ENCODE measurements at places on chromosomes 5 and 9.

DNA sequence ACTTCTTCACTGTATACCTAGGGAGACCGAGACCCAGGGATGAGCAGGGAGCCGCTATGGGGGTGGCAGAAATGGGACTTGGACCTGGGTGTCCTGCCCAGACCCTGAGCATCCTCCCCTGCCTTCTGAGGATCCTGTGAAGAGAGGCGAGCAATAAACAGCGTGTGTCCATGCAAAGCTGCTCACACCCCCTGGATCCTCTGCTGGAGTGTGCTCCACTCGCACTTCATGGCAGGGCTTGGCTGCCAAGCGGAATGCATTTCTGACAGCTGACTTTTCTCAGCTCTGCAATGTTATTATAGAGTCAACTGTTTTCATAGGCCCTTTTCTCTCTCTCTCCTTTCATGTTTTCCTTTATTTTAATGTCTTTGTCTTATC, 31.0 kb upstream of the ALDH1B1 start:
- no peak for DNase-seq

DNA sequence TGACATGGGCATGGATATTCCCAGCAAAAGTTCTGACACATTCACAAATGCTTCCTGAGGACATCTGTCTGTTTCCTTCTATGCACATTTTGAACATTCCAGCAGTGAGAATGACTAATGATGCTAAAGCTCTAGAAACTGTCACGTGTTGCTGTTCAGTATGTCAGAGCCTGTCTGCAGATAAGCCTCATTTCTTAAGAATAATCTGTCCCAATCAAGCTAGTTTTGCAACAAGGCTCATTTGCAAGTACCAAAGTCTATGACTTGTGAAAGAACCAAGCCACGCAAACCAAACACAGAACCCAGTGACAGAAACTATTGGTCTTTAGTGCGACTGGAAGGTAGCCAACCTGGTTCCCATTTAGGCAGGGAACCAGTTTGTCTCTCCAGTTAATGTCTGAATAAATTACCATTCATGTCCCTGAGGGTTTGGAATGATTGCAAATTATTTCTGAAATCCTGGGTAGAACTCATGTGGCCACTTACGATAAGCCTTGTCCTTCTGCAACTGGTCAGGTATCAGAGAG, 178.5 kb downstream of the C9orf152 start:
- DNase-seq, result no peak

GRCh38 chr9:105295986-105296385, 51.5 kb downstream of the SLC44A1 start:
- DNase-seq, result no peak

DNA sequence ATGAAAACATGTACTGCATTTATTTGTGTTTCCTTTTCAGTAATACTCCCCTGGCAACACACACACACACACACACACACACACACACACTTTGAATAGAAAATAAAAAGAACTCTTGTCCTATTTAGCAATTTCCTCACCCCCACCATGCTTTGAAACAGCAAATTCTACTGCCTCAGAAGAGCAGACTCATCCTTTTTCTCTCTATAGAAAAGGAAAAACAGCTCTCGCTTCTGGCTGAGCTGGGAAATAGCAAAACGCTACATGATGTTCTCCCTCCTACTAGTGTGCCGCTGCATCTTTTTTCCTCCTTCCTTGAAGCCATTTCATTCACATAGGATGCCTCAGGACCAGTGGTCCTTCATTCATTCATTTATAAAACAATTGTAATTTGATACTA, 453.6 kb downstream of the CSNK1G3 start:
- DNase-seq, result no peak

DNA sequence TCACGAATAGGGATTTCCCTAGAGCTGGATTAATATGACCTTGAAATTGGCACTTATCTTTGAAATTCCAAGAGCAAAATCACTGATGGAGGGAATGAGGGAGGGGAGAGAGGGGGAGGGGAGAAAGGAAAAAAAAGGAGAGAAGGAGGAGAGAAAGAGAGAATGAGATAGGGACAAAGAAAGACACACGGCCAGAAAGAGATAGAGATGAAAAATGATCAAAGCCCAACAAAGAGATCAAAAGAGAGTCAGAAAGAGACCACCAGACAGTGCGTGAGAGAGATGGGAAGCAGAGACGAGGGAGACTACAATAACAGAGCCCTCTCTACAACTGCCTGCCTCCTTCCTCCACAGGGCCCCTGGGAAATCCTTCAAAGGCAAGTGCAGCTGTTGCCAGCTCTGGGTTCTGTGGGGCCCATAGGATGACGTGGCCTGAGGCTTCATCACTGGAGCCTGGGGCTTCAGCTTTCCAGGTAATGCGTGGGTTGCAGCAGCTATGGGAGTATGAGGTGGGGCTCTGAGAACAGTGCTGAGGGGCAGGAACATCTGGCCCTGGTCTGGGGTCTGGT, 58.3 kb upstream of the SHB start:
- DNase-seq, result no peak

- DNase-seq, result no peak
These were observed 3.8 kb downstream of the SMARCA2 start for GRCh38 chr9:2018764-2019558.

GRCh38 chr5:106392766-106393165, 1278.0 kb downstream of the EFNA5 start:
- DNase-seq, result no peak

DNA sequence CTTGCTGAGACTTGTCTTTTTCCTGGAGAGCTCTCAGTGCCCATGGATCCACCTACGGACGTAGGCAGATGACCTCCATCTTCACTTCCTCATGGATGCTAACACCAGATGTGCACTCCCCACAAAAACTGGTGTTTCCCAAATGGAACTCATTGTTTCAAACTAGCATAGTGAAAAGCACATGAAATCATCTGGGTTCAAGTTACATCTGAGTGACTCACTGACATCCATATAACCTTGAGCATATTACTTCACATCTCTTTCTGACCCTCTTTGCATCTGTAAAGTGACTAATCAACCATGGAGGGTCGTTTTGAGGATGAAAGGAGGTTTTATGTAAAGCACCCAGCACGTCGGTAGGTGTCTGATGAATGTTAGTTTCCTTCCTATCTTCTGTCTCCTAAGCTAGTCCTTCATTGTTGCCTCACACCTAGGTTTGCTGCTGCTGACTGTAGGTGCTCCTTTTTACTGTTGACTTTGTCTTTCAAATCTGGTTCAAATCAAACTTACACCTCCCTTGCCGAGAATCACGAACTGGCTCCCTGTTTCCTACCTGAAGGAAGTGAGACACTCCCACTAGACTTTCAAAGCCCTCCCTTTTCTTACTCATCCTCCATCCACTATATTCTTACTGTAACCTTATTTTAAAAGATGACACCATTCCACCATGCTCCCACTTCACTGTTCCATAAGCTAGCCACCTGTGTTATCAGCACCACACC, 10.3 kb downstream of the OCLN start:
- no peak for DNase-seq

GRCh38 chr5:103013933-103014552, 105.9 kb downstream of the GIN1 start:
- DNase-seq, result no peak

DNA sequence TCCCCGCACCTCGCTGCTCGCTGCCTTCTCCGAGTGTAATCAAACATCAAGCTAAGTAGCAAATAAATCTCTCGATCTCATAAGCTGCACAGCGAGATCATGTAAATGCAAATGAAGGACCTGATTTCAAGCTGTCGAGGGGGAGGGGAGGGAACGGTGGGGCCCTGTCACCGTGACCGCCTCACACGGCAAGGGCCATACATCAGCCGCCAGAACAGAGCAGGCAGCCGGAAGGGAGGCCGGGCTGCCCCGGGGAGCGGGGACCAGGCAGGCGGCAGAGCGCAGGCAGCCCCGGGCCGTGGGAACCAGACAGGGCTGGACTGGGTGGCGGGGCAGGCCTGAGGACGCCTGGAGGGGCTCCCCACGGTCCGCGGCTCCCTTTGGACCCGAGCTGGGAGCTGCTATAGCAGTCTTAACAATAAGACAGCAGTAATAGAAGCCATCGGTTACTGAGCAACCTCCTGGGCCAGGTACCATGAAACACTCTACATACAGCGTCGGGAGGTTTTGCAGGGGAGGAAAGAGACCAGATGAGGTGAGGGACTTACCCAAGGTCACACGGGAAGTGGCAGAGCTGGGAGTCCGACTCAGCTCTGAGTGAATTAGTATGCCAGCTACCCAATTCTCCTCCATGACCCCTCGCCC, 76.8 kb downstream of the CFAP77 start:
- no peak for DNase-seq

DNA sequence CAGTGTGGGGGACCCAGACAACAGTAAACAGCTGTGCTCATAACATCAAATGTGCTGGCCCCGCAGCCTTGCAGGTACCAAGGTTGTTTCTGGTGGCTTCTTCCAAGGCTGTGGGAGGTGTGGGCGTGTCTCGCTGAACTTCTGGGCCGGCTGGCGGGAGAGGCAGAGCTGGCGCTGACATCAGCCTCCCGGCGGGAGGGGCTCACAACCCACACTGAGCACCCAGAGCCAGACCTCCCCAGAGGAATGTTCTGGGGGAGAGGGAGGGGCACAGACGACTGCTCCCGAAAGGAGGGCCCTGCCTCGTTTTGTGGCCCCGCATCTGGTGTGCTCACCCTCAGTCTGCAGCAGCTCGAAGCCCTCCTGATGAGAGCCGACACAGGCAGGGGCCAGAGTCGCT, 6.9 kb upstream of the SLC12A7 start:
- DNase-seq, result no peak

DNA sequence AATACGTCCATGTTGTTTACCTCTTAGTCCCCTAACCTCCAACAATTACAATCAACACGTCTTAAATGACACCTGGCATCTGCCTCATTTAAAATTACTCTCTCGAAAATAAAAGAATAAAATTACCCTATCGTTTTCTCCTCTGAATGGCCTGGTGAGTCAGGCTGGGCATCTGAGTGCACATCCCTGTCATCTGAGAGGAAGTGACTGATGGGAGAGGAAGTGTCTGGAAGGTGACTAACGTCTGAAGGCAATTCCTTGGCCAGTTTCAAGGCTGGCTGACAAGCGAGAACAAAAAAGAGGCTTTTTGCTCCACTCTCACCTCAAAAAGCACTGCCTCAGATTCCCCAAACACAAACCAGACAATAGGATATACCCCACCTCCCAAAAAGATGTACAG, 57.7 kb downstream of the MAPKAP1 start:
- DNase-seq, result no peak

DNA sequence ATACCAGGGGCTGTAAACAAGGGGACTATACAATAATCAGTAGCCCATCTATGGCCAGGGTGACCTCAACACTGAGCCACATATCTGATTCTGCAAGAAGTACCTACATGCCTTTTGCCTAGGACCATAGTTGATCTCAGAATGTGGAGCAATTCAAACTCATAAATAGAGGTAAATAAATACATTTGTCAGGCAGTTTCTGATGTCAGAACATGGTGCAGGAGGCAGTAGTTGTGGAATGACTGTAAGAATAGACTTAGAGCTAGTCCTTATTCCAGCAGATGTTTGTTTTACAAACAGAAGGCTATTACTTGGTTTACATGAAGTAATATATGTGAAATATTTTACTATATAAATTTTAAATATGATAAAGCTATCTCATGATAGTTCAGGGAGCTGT, 330.7 kb upstream of the DAB2 start:
- DNase-seq, result no peak

GRCh38 chr9:37454238-37454637, 11.0 kb downstream of the ZBTB5 start:
- no peak for DNase-seq

GRCh38 chr5:158824241-158824882, 275.4 kb downstream of the EBF1 start:
- DNase-seq, result no peak

- no peak for DNase-seq
These were observed 138.7 kb upstream of the GRHPR start for GRCh38 chr9:37283730-37284325.

- DNase-seq, result no peak
These were observed 429.4 kb downstream of the PIK3R1 start for GRCh38 chr5:68644971-68645370.

- DNase-seq, result no peak
These were observed 20.4 kb downstream of the FOXE1 start for GRCh38 chr9:97873425-97873824.

GRCh38 chr9:105690742-105691141, 3.6 kb upstream of the TMEM38B start:
- no peak for DNase-seq

DNA sequence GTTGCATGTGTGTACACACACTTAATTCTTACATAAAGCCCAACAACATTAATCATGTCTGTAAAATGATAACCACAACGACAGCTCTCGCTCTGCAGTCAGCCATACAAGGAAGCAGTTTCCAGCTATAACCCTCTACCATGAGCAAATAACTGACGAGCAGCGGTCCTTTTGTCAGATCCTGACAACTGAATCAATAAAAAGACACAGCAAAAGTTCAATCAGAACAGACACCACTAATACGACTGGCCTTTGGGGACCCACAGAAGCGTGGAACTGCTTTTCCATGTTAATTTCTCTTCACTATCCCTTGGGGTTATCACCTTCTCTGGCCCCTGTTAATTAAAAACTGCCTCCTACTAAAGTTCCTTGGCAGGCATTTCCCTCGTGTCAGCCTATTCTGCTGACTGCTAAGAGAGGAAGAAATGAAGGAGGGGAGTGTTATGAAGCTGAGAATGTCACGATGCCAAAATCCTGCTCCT, 722.8 kb upstream of the GRAMD2B start:
- peak; percentile 57 for DNase-seq

GRCh38 chr5:54616518-54617220, 99.1 kb downstream of the SNX18 start:
- DNase-seq, result no peak

- no peak for DNase-seq
These were observed 16.9 kb downstream of the TMOD1 start for GRCh38 chr9:97518166-97518908.

- DNase-seq, result no peak
These were observed 55.7 kb downstream of the SH3TC2 start for GRCh38 chr5:149007174-149007573.

DNA sequence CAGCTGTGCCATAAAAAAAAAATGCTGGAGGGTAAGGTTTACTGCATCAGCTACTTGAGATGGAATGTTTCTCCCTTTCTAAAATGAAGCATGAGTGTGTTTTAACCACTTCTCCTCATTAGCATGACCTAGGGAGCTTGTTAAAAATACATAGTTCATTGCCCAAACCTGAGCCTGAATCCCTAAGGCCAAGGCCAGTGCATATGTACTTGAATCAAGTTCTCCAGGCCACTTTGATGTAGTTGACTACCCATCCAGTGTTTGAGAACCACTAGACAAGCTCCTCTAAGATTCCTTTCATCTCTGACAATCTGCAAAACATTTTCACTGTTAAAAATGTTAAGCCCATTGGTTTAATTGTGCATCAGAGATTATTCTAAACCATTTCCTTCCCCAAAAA, 6.7 kb downstream of the TIMD4 start:
- DNase-seq, result no peak

GRCh38 chr9:128903871-128904620, 16.7 kb upstream of the PHYHD1 start:
- no peak for DNase-seq

DNA sequence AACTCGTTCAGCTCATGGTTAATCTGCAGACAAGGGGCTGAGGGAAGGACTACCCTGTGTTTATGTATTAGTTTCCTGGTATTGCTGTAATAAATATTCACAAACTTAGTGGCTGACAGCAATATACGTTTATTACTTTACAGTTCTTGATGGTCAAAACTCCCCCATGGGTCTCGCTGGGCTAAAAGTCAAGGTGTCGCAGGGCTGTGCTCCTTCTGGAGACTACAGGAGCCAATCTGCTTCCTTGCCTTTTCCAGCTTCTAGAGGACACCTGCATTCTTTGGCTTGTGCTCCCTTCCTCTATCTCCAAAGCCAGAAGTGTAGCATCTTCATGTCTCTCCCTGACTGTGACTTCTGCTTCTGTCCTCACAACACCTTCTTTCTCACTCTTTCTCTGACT, 653.8 kb upstream of the RIOK2 start:
- no peak for DNase-seq

All from NCI-H1417 treated with DMSO at 0.1 percent for 48 hours (cell line).